ENCODE measurements at places on chromosomes 1 and 21. TPM values are rescaled to one million over a fixed set of nuclear protein-coding genes. Genes with fewer than 3 reads are reported as not detected.
A peak's percentile ranks its signal among the peaks of the same experiment; 100 is the strongest.

The PRRX1 gene
- total RNA-seq, result 21.6 TPM

DNA sequence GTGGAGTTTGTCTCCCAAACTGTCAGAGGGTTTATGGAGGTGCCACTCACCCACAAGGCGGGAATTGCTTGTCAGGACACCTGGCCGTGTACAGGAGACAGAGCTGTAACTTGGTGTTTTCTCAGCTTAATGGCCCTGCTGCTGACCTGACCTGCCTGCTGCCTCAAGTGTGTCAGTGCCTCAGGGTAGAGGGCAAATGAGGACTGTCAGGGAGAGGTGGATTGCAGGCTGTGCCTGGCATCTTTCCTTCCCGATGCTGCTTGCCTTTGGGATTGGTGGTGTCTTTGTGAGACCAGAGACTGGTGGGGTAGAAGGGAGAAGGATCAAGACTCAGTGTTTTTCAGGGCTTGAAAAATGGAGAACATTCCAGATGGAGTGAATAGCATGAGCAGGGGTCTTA, 31.4 kb downstream of the TMEM53 start:
- no peak for DNase-seq

DNA sequence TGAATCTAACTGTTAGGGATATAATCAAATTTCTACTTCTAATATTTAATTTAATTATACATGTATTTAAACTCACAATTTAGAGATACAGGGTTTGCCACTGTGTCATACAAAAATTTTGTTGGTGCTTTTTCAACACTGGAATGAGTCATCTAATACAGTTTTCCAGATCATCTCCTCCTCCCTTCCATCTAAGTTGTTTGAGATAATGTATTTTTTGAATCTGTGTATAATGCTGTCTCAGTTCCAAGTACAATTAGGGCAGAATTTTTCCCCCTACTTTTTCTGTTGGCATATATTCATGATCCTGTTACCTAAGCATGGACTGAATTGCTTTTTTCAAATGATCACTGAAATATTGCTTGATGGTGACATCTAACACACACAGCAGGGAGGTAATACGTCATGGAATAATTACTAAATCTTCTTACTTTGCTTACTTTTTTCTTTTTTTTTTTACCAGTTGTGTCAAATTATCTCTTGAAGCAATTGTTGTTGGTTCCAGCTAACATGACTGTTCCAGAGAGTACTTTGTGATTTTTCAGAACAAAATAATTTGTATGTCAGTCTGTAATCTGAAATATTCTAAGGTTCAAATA, 146.0 kb downstream of the MAGI3 start:
- DNase-seq, result peak; percentile 50

The LCE2B gene
- not detected for total RNA-seq

GRCh38 chr1:153697191-153698019, 18.9 kb downstream of the NPR1 start:
- peak; percentile 46 for DNase-seq

The SPATA1 gene
- not detected for total RNA-seq

The LCK gene
- total RNA-seq, result 0.12 TPM

- DNase-seq, result no peak
These were observed 181.9 kb upstream of the VAMP3 start for GRCh38 chr1:7589080-7589735.

DNA sequence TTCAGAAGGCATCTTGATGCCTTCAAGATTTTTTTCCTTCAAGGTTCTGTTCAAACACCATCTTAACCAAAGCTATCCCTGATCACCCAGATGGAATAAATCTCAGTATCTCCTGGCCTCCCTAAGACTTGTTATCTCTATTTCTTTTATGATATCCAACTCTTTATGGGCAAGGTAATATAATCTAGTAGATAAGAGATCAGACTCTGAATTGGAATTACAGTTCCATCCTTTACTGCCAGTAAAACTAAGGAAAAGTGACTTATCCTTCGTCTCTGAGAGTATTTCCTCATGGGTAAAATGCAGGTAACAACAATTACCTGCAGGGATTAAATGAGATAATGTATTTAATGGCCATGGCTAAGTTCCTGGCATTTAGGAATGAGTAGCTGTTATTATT, 445.0 kb upstream of the DAB1 start:
- no peak for DNase-seq

DNA sequence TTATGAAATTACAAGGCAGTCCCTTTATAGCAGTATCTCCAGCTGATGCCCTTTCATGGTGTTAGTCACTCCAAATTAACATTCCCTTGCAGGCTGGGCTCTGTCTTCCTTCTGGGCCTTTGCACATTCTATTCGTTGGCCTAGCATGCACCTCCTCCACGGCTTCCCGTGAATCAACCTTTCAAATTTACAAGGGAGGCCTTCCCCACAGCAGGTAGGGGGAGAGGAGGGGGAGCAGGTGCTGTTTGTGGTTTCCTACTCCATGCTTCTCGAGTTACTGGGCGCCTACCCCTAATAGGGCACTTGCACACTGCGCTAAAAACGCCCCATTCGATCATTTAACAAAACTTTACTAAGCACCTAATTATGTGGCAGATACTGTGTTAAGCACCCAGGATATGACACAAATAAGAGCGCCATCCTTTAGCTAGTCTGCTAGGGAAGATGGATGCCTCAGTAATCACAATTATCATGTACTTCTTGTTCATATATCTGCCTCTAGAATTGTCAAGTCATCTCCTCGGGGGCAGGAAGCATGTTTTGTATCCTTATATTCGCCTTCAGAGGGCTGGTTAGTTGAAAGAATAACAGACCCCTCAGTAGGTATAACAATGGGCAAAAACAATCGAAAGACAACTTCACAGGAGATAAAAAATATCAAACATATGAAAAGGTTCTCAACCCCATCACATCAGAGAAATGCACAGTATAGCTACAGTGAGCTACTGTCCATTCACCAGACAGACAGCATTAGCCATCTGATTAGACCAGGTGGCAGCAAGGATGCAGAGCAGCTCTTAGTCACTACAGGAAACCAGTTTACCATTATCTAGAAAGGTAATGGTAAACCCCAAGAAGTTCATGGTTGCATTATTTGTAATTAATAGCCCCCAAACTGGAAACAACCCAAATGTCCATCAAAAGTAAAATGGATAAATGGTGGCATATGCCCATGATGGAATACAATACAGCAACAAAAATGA, 1.7 kb upstream of the ADAR start:
- peak; percentile 78 for DNase-seq

DNA sequence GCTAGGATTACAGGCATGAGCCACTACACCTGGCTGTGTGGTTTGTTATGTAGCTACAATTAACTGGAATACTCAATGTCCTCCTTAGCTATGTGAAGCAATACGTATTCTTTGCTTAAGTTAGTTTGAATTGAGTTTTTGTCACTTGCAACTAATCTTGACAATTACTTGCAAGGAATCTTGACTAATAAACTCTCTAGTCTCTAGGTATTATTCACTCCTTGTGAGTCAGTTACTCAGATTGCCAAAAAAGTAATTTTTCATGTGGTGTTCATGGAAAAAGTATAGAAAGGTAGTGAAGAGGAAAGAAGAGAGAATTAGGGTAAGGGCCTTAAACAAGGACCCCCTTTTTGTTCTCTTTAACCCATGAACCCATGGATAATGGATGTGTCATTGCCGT, 7.6 kb upstream of the SNX27 start:
- DNase-seq, result no peak

The GCSAML gene
- total RNA-seq, result 0.42 TPM

- DNase-seq, result peak; percentile 72
These were observed 21.4 kb downstream of the SEC16B start for GRCh38 chr1:177948336-177948972.

- DNase-seq, result no peak
These were observed 190.5 kb upstream of the NRIP1 start for GRCh38 chr21:15255261-15255660.

GRCh38 chr1:205273551-205273982, 45.8 kb downstream of the TMCC2 start:
- peak; percentile 71 for DNase-seq

The PALMD gene
- 10.2 TPM for total RNA-seq

GRCh38 chr1:220226752-220227151, 45.5 kb downstream of the RAB3GAP2 start:
- no peak for DNase-seq

GRCh38 chr21:23574932-23575331, 2032.3 kb downstream of the MRPL39 start:
- no peak for DNase-seq

DNA sequence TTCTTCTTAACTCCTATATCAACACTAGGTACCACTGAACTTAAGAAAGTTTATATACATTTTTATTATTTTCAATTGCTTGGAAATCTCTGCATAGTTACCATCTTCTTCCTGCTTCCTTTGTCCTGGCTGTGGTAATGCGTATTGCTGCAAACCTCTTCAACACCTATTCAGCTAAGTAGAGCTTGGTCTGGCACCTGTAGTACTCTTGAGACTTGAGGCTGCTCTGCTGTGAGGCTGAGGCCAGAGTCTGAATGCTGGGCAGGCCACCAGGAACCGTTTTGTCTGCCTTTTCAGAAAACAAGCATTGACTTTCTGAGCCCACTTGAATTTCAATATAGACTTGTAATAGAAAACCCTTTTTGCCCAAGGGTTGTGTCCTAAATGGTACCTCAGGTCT, 52.0 kb upstream of the RGS2 start:
- no peak for DNase-seq

- DNase-seq, result peak; percentile 15
These were observed 451.0 kb downstream of the TTLL7 start for GRCh38 chr1:83547901-83548300.

- no peak for DNase-seq
These were observed 40.1 kb downstream of the AJAP1 start for GRCh38 chr1:4694492-4694891.

The BEND5 gene
- total RNA-seq, result 0.39 TPM

- peak; percentile 99 for DNase-seq
These were observed 36.7 kb upstream of the THEM4 start for GRCh38 chr1:151945725-151946722.

The ASAP3 gene
- total RNA-seq, result 6.7 TPM

The S100B gene
- total RNA-seq, result not detected

DNA sequence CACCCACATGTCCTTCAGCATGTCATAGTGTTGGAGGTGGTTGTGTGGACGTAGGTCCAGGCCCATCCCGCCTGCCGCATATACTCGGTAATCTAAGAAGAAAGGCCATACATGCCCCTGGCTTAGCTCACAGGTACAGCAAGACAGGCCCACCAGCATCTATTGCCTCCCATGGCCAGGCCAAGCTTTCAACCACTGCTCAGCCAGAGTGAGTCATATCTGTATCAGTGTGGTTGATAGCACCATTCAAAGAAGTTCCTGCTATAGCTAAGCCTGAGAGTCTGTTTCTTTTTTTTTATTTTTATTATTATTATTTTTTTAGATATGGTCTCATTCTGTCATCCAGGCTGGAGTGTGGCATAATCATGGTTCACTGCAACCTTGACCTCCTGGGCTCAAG, 17.0 kb downstream of the KLHDC8A start:
- DNase-seq, result no peak

The RBBP4 gene
- 233 TPM for total RNA-seq

DNA sequence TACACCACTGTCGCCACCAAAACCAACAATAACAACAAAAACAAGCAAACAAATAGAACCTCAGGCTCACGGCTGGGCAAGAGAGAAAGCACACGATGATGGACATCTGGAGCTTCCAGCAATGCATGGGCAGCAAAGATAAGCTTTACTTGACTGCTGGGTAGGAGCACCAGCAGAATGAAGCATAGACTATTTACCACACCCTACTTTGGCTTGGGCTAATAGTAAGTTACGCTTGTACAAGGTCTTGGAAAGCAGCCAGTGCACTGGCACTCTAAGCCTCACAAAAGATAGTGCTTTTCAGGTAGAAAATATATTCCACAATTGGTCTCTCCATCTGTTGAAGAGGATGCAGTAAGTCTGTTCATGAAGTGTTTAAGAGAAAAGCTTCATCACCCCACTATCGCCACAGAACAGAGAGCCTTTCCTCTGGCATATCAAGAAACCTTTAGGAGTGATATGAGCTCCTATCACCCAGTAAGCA, 13.6 kb downstream of the ADIPOR1 start:
- DNase-seq, result no peak

DNA sequence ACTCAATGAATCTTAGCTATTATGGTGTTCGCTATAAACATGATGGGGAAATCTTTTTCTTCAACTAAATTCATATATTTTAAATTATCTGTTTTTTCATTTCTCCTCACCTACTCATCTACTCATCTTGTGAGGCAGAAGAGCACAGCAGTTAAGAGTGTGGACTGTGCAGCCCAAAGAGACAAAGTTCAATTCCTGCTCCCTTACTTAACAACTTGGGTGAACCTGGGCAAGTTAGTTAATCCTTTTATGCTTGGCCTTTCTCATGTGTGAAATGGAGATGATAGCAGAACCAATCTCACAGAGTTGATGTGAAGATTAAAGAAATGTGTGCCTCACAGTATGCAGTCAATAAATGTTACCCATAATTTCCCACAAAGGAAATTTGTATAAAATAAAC, 168.2 kb downstream of the GPATCH2 start:
- DNase-seq, result no peak

- DNase-seq, result no peak
These were observed 13.4 kb downstream of the KCNE1 start for GRCh38 chr21:34498623-34499022.

GRCh38 chr21:27814226-27814625, 847.3 kb upstream of the ADAMTS5 start:
- DNase-seq, result no peak

DNA sequence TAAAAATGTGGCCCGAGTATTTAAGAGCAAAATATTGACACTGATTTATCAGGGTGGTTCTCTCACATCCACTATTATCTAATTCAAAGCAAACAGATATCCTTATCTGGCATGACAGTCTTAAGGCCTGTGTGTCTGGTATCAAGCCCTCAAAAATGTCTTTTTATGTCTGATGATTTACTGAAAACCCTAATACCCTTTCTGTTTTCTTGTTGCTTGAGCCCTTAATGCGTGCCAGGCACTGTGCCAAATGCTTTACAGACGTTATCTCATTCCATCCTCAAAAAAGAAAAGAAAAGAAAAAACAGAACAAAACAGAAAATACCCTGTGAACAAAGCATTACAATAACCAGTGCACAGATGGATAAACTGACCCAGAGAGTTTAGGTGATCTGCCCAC, 5.7 kb downstream of the DUSP23 start:
- no peak for DNase-seq

DNA sequence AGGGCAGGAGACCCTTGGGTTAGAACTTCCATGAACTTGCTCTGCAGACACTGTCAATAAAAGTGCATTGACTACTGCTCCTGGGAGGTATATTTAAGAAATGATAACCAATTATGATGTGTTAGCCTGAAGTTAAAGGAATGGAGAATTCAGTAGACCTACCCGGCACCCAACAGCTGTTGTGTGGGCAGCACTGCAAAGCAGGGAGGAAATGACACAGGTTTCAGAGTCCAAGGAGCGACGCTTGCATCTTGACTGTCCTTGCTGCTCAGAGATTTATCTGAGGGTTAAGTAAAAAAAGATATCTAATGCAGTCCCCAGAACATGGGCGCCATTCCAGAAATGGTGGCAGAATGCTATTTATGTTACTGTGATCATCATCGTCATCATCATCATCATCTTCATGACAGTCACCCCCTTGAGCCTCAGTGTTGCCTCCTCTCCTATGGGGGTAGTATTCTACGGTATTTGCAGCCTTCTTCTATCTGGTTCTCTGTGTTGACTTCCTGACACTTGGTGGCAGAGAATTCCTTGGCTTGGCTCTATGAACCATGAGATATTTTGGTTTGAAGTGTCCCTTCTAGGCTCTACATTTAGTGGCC, 225.9 kb downstream of the KAZN start:
- DNase-seq, result no peak
